ENCODE measurements at places on chromosomes 4 and X.

- DNase-seq = no peak
These were observed 121.1 kb upstream of the ATP6AP2 start for GRCh38 chrX:40459571-40460158.

DNA sequence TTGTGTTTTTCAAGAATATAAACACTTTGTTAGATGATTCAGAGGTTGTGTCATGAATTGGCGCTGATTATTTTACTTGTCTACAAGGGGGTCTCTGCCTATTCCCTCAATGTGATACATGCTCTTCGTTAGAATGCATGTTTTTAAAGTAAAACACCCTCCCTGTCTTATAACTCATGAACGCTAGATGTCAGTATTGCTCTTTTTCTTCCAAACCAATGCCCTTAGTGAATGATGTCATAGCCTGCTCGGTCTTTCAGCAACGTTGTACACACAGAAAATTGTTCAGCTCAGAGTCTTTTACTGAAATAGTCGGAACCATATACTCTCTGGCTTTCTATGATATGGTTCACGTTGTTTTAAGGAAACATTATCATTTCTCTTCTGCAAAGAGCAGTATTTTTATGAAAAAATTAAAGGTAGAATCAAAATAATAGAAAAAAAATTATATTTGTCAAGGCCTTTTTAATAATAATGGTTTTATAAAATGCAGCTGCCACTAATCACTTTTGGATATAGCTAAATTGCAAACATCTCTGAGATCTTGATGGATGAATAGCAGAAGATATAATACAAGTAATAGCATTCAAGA lies 292.9 kb downstream of the TLL1 start:
- DNase-seq = no peak

- no peak for DNase-seq
These were observed 417.4 kb downstream of the TMA16 start for GRCh38 chr4:163911891-163912290.

DNA sequence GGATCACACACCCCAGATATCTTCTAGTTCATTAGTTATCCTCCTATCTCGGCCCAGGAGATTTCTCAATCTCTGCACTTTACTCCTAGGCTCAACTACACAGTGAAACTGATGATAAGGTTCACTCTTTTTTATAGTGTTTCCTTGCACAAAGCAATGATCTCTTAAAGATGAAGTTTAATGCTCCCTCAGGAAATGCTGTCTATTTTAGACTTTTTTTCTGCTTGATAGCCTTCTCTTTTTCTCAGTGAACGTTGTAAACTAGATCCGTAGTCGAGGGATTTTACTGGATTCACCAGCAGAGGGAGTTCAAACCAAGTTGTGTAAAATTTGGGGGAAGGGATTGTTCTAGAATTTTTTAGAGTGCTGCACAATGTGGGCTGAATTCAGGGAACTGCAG lies 269.6 kb downstream of the GBA3 start:
- DNase-seq = no peak

GRCh38 chr4:60384516-60384915 lies 815.6 kb upstream of the ADGRL3 start:
- DNase-seq = no peak

- DNase-seq = no peak
These were observed 98.0 kb upstream of the TBC1D9 start for GRCh38 chr4:140854168-140854567.

- no peak for DNase-seq
These were observed 10.1 kb downstream of the REELD1 start for GRCh38 chr4:146224326-146224966.

- DNase-seq = no peak
These were observed 10.4 kb downstream of the RAB9A start for GRCh38 chrX:13699183-13699826.

DNA sequence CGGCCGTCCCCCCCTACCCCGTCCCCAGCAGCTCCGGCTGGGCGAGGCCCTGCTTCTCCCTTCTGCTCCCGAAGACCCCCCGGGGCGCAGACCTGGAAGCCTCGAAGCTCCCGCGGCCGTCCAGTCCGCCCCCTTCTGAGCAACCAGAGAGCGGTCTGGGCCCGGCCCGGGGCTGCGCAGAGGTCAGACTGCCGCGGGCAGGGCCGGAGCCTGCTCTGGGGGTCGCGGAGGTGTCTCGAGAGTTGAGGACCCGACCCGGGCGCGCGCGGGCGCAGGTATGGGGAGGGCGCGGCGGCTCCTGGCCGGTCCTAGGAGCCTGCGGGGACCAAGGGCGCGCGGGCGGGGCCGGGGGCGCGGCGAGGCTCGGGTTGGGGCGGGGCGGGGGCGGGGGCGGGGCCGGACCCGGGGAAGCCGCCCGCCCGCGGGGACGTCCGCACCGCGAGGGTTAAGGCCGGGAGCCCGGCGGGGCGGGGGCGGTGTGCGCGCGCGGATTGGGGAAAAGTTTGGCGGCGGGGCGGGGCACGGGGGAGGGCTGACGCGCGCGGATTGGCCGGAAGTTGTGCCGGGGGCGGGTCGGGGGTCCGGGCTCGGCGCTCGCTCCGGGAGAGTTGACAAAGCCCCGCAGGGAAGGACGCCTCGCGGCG lies at the start of gene FGFRL1:
Gene FGFRL1 (plus strand): TSS at position 605 of the 644 bp plus-strand sequence. CDS start 860 bp downstream, outside the sequence.
- peak; percentile 92 for DNase-seq

DNA sequence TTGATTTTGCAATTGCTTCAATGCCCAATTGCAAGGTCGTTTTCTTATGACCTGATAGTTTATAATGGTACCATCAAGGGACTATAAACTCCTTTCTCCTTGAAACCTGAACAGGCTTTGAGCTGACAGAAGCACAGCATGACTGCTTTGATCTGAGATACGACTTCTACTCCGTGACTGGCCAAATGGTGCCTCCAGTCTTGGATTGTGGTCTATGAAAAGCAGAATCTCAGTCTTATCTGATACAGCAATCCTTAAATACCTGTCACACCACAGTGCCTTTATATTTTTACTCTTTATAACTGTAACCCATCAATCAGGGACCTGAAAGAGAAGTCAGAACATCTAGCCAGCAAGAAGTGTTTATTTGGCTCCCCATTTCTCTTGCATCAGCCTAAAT lies 93.1 kb downstream of the DOCK11 start:
- DNase-seq = no peak

GRCh38 chr4:98658287-98659105 lies at the start of gene TSPAN5:
Gene TSPAN5, minus strand, starts transcription at chr4:98658611.
- DNase-seq = peak; percentile 88

- DNase-seq = no peak
These were observed 183.9 kb downstream of the SNCA start for GRCh38 chr4:89653012-89653411.

GRCh38 chrX:9656277-9656676 lies 109.4 kb downstream of the GPR143 start:
- no peak for DNase-seq

- no peak for DNase-seq
These were observed 64.4 kb upstream of the C4orf54 start for GRCh38 chr4:99722006-99722405.

Measured in activated naive CD4-positive, alpha-beta T cell treated with anti-CD3 and anti-CD28 coated beads, Interleukin-2, amount 50 U/mL, for 16 hours (primary cell).